ENCODE measurements at places on chromosomes 3 and 15.

GRCh38 chr3:101643861-101644613 is 32.9 kb downstream of the ZBTB11 start:
- DNase-seq = peak; percentile 75

- no peak for DNase-seq
These were observed 20.4 kb upstream of the TPM1 start for GRCh38 chr15:63022181-63022580.

GRCh38 chr3:170033489-170033888 is 4.3 kb upstream of the GPR160 start:
- DNase-seq = peak; percentile 91

GRCh38 chr15:72778796-72779195 is 4.8 kb downstream of the ADPGK start:
- DNase-seq = no peak

GRCh38 chr15:65509321-65509720 is 8.2 kb downstream of the DPP8 start:
- no peak for DNase-seq

GRCh38 chr15:51218299-51218938 is 120.0 kb downstream of the CYP19A1 start:
- no peak for DNase-seq

GRCh38 chr3:86949850-86950249 is 41.1 kb downstream of the VGLL3 start:
- no peak for DNase-seq

GRCh38 chr15:39555885-39556284 is 25.0 kb upstream of the THBS1 start:
- no peak for DNase-seq

- DNase-seq = no peak
These were observed 54.8 kb upstream of the OXTR start for GRCh38 chr3:8824238-8824637.

- no peak for DNase-seq
These were observed 7.1 kb downstream of the ELL3 start for GRCh38 chr15:43769584-43770228.

- no peak for DNase-seq
These were observed 87.5 kb downstream of the GAP43 start for GRCh38 chr3:115710799-115711198.

DNA sequence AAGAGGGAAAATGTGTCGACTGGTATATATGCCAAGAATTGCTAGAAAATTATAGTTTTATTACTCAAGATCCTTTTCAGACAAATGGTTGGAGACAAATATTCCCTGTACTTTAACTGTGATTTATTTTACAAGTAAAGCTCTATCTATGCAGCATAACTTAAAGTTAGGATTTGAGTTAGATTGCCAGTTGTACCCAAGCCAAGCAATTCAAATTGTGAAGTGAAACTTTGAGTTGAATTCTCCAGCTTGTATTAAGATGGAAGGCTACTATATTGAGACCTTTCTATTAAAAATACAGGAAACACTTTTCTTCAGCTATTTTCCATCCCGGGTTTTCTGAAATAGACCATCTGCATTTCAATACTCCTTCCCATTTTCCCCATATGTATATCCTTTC is 333.1 kb upstream of the RBMS3 start:
- no peak for DNase-seq

- no peak for DNase-seq
These were observed 24.1 kb upstream of the AKAP13 start for GRCh38 chr15:85356276-85356675.

DNA sequence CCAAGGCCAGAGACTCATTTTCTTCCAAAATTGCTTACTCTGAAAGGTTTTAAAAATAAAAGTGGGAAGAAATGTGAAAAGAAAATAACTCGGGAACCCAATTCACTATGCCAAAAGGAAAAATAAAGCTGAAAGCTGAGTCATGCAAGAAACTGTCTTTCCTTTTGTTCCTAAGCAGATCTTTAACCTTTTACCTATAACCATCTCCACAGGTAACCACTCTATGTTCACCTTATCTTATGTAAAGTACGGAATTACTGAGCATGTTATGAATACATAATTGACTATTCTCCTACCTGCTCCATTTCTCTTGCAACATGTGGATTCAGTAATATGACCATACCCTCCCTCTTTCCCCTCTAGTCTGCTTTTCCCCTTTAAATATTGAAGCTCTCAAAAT is 62.0 kb downstream of the MINDY4B start:
- DNase-seq = no peak

- DNase-seq = no peak
These were observed 65.8 kb downstream of the B3GNT5 start for GRCh38 chr3:183318877-183319276.

DNA sequence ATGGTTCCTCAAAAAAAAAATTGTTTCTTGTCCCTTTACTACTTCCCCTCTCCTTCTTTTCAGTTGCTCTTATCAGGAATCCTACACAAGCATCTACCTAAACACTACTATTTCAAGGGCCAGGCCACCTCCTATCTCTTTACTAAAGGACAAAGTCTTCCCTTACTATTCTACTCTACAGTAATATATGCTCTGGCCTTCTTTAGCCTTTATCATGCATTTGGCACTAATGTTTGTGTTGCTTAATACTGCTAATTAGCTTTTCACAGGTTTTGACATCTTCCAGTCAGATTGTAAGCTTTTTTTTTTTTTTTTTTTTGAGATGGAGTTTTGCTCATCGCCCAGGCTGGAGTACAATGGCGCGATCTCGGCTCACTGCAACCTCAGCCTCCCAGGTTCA is 5.3 kb downstream of the CEP19 start:
- no peak for DNase-seq

DNA sequence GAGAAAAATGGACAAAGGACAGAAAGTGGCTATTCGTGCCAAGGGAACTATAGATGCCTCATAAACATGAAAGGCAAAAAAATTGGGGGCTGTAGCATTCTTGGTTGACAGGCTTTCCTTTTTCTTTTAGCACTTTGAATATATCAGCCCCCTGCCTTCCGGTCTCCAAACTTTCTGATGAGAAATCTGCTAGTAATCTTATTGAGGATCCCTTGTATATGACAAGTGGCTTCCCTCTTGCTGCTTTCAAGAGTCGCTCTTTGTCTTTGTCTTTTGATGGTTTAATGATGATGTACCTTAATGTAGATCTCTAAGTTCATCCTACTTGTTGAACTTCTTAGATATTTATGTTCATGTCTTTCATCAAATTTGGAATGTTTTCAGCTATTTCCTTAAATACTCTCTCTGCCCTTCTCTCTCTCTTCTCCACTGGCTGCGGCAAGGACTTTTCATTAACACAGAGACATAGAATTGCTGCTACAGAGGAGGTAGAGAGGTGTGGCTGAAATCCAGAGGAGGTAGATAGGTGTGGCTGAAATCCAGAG is 59.4 kb upstream of the EPHB3 start:
- no peak for DNase-seq

GRCh38 chr15:56428821-56429458 is 36.0 kb downstream of the MNS1 start:
- peak; percentile 0 for DNase-seq

- no peak for DNase-seq
These were observed 133.4 kb downstream of the FOXP1 start for GRCh38 chr3:71450162-71450561.

DNA sequence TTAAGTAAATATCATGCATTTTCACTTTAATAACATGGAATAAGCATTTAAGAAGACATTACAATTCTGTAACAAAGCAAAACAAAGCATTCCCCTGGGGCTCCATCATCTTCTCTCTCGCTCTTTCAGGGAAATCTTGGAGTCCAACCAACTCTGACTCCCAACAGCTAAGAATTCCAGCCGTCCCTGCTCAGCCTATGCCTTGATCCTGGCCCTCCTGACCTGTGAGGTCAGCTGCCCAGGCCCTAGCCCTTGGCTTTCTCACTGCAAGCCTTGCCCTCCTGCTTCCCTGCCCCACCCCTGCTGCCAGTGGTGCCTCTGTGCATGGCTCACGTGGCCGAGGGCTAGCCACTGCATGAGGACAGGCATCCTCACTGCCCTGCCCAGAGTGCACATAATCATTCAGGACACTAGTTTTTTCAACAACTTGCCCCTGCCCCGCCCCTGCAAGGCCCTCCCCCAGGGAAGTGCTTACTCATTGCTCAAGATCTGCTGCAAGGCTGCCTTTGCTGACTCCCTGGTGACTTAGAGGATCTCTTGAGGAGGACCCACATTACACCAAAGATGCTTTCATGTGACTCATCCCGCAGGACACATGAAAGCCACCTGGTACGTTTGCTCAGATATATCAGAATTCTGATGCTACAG is 37.6 kb downstream of the MTMR10 start:
- DNase-seq = no peak

DNA sequence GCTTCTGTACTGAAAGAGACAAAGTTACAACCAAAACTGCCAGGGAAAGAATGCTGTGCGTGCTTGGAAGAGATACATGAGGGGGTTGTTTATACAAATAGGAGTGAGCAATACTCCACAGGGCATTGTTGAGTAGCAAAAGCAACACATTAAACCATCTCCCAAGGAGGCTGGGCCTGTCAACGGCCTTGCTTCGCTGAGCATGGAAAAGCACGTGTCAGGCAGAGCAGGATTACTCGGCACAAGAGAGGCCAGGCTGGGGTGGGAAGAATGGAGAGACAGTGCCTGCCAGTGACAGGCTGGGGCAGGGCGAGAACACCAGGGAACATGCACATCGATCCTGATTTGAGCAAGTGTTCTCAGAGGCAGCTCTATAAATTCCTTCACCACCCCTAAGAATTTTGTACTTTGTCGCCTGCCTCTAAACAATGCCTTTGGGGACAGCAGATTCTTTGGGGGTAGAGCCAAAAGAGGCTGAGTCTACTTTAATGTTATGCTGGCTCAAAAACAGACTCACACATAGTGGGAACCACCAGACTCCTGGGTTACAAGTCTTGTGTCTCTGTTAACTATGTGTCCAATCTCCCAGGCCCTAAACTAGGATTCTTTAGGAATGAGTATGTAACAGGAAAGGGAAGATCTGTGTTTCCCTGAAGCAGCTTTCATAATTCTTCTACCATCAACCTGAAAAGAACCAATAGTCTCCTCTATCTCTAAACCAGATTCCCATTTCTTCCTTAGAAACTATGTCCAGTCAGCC is 67.2 kb downstream of the LIPC start:
- DNase-seq = no peak

DNA sequence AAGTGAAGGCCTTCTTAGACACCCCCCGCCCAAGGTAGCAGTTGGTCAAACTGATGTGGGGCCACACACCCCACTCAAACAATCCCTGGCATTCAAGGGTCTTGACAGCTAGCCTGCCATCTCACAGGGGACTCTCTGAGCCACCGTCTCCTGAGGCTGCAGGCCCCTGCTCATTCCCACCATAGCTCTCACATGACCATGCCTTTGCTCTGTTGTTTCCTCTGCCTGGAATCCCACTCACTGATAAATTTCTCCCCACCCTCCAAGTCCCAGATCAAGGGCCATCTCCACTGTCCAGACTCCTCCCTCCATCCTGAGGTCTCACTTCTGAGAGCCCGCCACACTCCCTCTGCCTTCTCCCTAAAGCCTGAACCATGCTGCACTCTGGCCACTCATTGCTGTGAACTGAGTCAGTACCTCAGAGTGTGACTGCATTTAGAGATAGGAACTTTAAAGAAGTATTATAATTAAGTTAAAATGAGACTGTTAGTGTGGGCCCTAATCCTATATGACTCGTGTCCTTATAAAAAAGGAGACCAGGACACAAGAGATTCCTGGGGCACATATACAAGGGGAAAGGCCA is 10.0 kb downstream of the WNT7A start:
- DNase-seq = no peak

GRCh38 chr3:99049164-99049563 is 147.7 kb upstream of the DCBLD2 start:
- DNase-seq = no peak

GRCh38 chr3:72887343-72887704 is 522 bp upstream of the GXYLT2 start:
- DNase-seq = no peak
